Spinal cord (tissue), 10 donors: ENCODE measurements at places on chromosomes 4 and X. TPM values are rescaled to one million over a fixed set of nuclear protein-coding genes. Genes with fewer than 3 reads are reported as not detected.

ALAS2 gene
- 49.0 TPM for total RNA-seq

DNA sequence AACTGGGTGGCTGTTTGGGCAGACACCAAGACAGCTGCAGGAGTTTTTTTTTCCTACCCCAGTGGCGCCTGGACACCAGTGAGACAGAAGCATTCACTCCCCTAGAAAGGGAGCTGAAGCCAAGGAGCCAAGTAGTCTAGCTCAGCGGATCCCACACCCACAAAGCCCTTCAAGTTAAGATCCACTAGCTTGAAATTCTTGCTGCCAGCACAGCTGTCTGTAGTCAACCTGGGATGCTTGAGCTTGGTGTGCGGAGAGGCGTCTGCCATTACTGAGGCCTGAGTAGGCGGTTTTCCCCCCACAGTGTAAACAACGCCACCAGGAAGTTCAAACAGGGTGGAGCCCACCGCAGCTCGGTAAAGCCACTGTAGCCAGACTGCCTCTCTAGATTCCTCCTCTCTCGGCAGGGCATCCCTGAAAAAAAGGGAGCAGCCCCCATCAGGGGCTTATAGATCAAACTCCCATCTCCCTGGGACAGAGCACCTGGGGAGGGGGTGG is 171.4 kb downstream of the ARHGEF9 start:
- no peak overlapping the region for H3K4me3 ChIP-seq
- no peaks in the 10 kb centered on the region for H3K4me1 ChIP-seq
- DNase-seq = no peak
- no peak overlapping the region for H3K27ac ChIP-seq

GRCh38 chr4:31411565-31411964 is 691.4 kb downstream of the PCDH7 start:
- no peaks in the 10 kb centered on the region for H3K4me1 ChIP-seq
- no peaks in the 10 kb centered on the region for H3K36me3 ChIP-seq
- H3K27me3 ChIP-seq = no peaks in the 10 kb centered on the region

DNA sequence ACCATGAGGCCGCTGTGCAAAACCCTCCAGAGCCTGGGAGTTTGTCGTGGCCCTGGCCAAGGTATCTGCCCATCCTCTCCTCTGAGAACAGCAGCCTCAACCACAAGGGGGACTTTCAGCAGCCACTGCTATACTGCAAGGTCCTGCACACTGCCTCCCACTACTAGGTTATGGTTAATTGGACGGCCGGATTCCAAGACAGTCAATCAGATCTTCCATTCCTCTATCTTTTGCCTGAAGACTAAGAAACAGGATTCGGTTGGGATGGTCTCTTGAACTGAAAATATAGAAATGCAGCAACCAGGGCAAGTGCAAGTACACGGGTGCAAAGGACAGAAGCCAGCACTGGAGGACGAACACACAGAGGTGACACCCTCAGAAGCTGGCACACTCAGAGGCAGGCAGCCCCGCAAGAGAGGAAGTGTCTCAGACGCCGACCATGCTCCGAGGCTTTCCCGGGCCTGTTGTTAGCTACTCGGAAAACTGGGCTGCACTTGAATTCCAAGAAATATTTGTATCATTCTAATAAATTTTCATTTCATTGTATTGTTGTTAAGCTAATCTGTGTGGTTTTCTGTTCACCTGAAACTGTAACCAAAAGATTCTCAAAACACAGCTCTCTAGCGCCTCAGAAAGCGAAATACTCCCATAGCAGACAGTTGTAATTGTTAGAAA is 63.3 kb downstream of the AFAP1 start:
- H3K4me3 ChIP-seq = no peak overlapping the region
- no peaks in the 10 kb centered on the region for H3K36me3 ChIP-seq
- no peaks in the 10 kb centered on the region for H3K27me3 ChIP-seq
- H3K4me1 ChIP-seq = peaks cover 42% of the 10 kb centered on the region

DNA sequence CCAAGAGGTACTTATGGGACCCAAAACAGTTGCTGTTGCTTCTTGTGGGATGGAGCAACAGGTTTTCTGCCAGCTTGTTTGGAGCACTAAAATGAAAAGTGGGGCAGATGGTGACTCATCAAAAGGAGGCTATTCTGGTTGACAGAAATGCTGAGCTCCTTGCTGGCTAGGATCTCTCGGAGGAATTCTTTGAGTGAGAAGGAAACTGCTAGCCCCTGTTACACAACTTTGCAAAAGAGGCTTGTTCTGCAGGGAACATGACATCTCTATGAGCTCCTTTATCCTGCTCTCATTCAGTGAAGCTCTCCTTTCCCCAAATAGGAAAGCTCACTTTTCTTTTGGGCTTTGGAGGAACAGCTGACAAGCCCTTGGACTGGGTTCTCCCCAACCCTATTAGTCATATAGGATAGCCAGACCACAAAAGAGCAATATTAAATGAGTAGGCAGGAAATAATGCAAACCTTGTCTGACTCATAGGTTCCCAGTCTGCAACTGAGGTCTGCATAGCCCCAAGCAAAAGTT is 108.3 kb downstream of the CDS1 start:
- no peaks in the 10 kb centered on the region for H3K4me1 ChIP-seq
- no peak overlapping the region for H3K4me3 ChIP-seq
- no peak overlapping the region for H3K27ac ChIP-seq
- H3K27me3 ChIP-seq = no peaks in the 10 kb centered on the region
- DNase-seq = no peak
- H3K36me3 ChIP-seq = peaks cover 24% of the 10 kb centered on the region

DNA sequence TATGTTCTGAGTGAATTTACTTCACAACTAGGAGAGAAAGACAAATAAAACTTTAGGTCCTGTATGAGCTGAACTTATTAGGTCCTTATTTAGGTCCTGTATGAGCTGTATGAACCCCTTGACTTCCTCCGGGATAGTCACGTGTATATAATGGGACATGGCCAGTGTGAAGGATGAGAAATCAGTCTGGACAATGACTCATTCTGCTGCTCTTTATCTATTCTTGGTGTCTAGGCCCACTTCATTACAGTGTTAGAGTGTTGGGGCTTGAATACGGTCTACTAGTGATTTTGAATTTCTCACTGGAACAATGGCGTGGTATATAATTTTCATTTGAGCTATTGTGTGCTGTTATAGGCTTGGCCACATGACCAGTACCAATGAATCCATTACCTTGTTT is 21.9 kb downstream of the STK26 start:
- no peak for DNase-seq
- H3K27ac ChIP-seq = no peak overlapping the region
- peaks cover 4% of the 10 kb centered on the region for H3K27me3 ChIP-seq
- H3K4me1 ChIP-seq = no peaks in the 10 kb centered on the region
- no peak overlapping the region for H3K4me3 ChIP-seq

PCDH10 gene
- 21.6 TPM for total RNA-seq

DNA sequence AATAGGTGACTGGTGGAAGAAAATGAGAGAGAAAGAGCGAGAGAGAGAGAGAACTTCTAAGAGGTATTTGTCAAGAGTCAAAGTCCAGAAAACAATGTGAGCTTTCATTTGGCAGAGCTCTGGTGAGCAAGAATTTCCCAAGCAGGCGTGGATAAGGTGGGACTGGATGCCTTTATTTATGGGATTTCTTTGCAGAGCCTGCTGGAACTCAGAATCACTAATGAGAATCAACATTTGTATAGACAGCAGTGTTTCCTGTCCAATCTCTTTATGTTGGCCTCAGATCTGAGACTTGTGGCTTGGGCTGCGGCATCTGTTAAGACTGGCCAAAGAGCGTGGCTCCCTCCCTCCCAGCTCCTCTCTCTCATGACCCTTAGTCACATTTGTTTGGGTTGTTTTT is 67.9 kb upstream of the TBL1X start:
- H3K27ac ChIP-seq = no peak overlapping the region
- peaks cover 2% of the 10 kb centered on the region for H3K27me3 ChIP-seq
- DNase-seq = no peak
- H3K4me1 ChIP-seq = peaks cover 6% of the 10 kb centered on the region

- DNase-seq = no peak
- H3K4me3 ChIP-seq = no peak overlapping the region
- H3K36me3 ChIP-seq = no peaks in the 10 kb centered on the region
- H3K27ac ChIP-seq = no peak overlapping the region
Measured at GRCh38 chr4:151646322-151646721, 114.5 kb downstream of the GATB start.

DNA sequence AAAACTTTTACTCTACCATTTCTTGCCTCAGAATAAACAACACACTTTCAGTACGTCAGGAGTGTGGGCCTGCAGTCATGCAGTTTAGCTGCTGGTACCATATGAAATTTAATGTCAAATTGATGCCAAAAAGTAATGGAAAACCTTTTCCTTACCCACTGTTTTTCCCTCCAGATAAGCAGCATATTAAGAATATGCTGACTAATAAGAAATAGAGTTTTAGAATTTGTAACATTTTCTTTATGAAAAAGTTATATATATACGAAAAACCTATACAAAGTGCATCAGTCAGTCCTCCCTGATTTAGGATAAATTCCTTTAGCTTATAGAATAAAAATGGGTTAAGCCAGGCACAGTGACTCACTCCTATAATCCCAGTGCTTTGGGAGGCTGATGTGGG is 206.8 kb upstream of the PPARGC1A start:
- H3K36me3 ChIP-seq = no peaks in the 10 kb centered on the region
- H3K27me3 ChIP-seq = no peaks in the 10 kb centered on the region
- H3K27ac ChIP-seq = no peak overlapping the region

- no peak for DNase-seq
- H3K4me3 ChIP-seq = peak within 1 kb of the TSS; percentile 46
- H3K27ac ChIP-seq = peak within 1 kb of the TSS; percentile 89
- no peaks in the 10 kb centered on the region for H3K36me3 ChIP-seq
Measured at GRCh38 chr4:57109847-57110639, at the start of gene IGFBP7. Gene IGFBP7 (minus strand): TSS chr4:57110385. CDS start chr4:57110351, 34 bp downstream.
